Activated naive CD4-positive, alpha-beta T cell treated with anti-CD3 and anti-CD28 coated beads for 36 hours (primary cell): ENCODE measurements at places on chromosomes 4 and X. TPM values are rescaled to one million over a fixed set of nuclear protein-coding genes. Genes with fewer than 3 reads are reported as not detected.

DNA sequence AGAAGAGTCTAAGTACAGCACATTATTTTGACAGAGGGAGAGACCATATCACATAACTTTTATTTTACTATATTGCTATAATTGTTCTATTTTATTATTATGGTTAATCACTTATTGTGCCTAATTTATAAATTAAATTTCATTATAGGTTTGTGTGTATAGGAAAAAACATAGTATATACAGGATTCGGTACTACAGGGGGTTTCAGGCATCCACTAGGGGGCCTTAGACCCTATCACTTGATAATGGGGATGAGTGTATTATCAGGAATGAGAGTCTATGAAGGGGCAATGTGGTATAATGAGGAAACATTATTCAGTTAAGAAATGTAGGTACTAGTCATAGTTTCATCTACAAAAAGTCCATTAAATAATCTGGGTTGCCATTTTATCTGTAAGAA lies 833.1 kb downstream of the C4orf33 start:
- no peak for DNase-seq
- H3K27me3 ChIP-seq = no peaks in the 10 kb centered on the region

GRCh38 chr4:170271723-170272122 lies 182.0 kb upstream of the AADAT start:
- H3K27ac ChIP-seq = no peak overlapping the region
- H3K4me1 ChIP-seq = no peaks in the 10 kb centered on the region
- no peaks in the 10 kb centered on the region for H3K27me3 ChIP-seq
- no peak overlapping the region for H3K4me3 ChIP-seq

DNA sequence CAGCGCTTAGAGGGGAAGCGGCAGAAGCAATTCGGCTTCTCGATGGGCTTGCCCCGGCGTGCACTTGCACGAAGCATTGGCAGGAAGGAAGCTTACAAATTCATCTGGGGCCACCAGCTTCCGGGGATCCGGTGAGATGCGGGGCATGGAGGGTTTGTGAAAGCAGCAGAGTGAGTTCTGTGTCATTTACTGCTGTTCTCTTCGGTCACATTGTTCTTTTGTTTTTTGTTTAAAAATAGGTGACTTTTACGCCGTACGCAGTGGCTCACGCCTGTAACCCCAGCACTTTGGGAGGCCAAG lies 47.0 kb downstream of the ASMT start:
- H3K27me3 ChIP-seq = no peaks in the 10 kb centered on the region
- peak overlapping the region; percentile 81 for H3K4me3 ChIP-seq
- DNase-seq = no peak
- peak overlapping the region; percentile 92 for H3K27ac ChIP-seq
- peaks cover 55% of the 10 kb centered on the region for H3K4me1 ChIP-seq

- no peak overlapping the region for H3K4me3 ChIP-seq
- H3K36me3 ChIP-seq = no peaks in the 10 kb centered on the region
- H3K4me1 ChIP-seq = no peaks in the 10 kb centered on the region
- no peaks in the 10 kb centered on the region for H3K27me3 ChIP-seq
Measured at GRCh38 chr4:149801416-149801815, 14.2 kb downstream of the IQCM start.

DNA sequence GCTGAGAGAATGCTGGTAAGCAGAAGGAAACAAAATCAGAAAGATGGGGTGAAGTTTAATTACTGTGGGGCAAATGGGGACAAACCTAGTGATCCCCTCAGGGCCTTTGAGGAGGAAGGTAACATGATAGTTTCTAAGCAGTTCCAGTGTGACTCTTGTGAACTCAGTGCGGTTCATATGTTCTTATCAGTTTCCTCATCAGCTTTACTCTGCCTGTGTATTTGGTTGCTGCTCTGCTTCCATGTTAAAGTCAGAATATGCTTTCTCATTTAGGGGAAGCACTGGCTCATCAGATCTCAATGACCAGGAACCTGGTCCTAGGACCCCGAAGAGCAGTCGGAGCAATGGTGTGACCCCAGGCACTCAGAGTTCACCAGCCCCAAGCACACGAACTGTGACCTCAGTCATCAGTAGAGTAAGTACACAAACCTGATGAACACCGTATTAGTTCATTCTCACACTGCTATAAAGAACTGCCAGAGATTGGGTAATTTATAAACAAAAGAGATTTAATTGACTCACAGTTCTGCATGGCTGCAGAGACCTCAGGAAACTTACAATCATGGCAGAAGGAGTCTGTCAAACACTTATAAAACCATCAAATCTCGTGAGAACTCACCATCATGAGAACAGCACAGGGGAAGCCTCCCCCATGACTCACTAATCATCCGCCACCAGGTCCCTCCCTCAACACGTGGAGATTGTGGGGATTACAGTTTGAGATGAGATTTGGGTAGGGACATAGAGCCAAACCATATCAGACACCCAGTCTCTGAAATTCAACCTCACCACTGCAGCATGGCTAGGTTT lies 83.0 kb downstream of the SYTL5 start:
- H3K27me3 ChIP-seq = peaks cover 4% of the 10 kb centered on the region
- H3K36me3 ChIP-seq = no peaks in the 10 kb centered on the region
- H3K4me1 ChIP-seq = no peaks in the 10 kb centered on the region
- H3K27ac ChIP-seq = no peak overlapping the region
- DNase-seq = no peak

GRCh38 chrX:153647461-153648357 lies 706 bp downstream of the DUSP9 start:
- no peak for DNase-seq
- H3K4me1 ChIP-seq = peaks cover 10% of the 10 kb centered on the region
- no peak overlapping the region for H3K27ac ChIP-seq
- peaks cover 28% of the 10 kb centered on the region for H3K27me3 ChIP-seq
- H3K4me3 ChIP-seq = no peak overlapping the region

DNA sequence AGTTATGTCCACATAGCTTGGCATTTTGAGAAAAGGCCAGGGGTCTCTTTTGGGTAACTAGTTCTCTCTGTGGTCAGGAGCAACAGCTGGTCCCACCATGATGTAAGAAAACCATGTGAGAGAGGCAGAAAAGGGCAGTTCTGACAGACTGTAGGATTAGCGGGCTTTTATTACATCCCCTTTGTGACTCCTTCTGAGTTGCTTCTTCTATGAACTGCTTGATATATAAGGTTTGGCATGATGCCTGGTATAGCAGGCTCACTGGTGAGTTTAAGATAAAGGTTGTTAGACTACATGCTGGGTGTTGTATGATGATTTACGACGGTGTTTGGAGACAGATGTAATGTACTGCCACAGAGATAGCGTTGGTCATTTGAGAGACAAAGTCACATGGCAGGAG lies 2308.1 kb upstream of the AGA start:
- no peak overlapping the region for H3K4me3 ChIP-seq
- H3K4me1 ChIP-seq = no peaks in the 10 kb centered on the region
- no peak for DNase-seq
- H3K27ac ChIP-seq = no peak overlapping the region
- H3K36me3 ChIP-seq = no peaks in the 10 kb centered on the region

- H3K27ac ChIP-seq = no peak overlapping the region
- H3K36me3 ChIP-seq = no peaks in the 10 kb centered on the region
- H3K4me3 ChIP-seq = no peak overlapping the region
- no peaks in the 10 kb centered on the region for H3K4me1 ChIP-seq
- no peak for DNase-seq
- H3K27me3 ChIP-seq = no peaks in the 10 kb centered on the region
Measured at GRCh38 chr4:86098691-86099090, 261.2 kb downstream of the MAPK10 start.

The CDX4 gene
- total RNA-seq = not detected

The ARHGAP4 gene
- 161 TPM for total RNA-seq

The TBC1D8B gene
- 1.2 TPM for total RNA-seq

The RTL5 gene
- 0.10 TPM for total RNA-seq

The RFC1 gene
- total RNA-seq = 109 TPM

The BCORL1 gene
- 3.6 TPM for total RNA-seq

The NSG1 gene
- total RNA-seq = 1.9 TPM
